ENCODE measurements at places on chromosomes 5 and 9. TPM values are rescaled to one million over a fixed set of nuclear protein-coding genes. Genes with fewer than 3 reads are reported as not detected.

Gene IDNK
- not detected for total RNA-seq

DNA sequence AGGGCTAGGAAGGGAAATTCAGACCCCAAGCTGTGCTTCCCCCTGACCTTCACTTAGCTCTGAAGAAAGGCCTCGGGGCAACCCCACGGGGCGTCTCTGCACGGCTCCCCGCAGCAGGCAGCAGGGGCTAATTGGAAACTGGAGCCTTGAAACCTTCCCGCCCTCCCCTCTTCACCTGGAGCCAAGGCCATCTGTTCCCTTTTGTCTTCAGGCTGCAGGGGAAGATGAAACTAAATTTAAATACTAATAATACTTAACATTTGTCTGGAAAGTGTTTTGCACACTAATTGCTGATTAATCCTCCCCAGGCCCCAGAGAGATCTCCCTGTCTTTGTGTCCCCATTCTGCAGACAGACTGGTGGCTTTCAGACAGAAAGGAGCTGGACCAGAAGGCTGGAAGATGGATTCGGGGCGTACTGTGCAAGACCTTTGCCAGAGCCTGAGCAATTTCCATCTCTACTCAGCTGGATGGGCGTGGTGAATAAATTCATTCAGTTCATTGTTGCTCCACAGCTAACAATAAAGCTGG lies 34.1 kb upstream of the CPLX2 start:
- H3K36me3 ChIP-seq = no peaks in the 10 kb centered on the region
- no peaks in the 10 kb centered on the region for H3K4me1 ChIP-seq
- no peak for DNase-seq
- H3K27me3 ChIP-seq = no peaks in the 10 kb centered on the region
- H3K4me3 ChIP-seq = no peak overlapping the region
- H3K27ac ChIP-seq = no peak overlapping the region

GRCh38 chr9:133579601-133580418 lies 29.4 kb downstream of the FAM163B start:
- no peak for DNase-seq
- H3K27ac ChIP-seq = no peak overlapping the region
- H3K4me3 ChIP-seq = no peak overlapping the region
- no peaks in the 10 kb centered on the region for H3K36me3 ChIP-seq

Gene PRUNE2
- 200 TPM for total RNA-seq

Gene HK3
- total RNA-seq = 4.4 TPM

DNA sequence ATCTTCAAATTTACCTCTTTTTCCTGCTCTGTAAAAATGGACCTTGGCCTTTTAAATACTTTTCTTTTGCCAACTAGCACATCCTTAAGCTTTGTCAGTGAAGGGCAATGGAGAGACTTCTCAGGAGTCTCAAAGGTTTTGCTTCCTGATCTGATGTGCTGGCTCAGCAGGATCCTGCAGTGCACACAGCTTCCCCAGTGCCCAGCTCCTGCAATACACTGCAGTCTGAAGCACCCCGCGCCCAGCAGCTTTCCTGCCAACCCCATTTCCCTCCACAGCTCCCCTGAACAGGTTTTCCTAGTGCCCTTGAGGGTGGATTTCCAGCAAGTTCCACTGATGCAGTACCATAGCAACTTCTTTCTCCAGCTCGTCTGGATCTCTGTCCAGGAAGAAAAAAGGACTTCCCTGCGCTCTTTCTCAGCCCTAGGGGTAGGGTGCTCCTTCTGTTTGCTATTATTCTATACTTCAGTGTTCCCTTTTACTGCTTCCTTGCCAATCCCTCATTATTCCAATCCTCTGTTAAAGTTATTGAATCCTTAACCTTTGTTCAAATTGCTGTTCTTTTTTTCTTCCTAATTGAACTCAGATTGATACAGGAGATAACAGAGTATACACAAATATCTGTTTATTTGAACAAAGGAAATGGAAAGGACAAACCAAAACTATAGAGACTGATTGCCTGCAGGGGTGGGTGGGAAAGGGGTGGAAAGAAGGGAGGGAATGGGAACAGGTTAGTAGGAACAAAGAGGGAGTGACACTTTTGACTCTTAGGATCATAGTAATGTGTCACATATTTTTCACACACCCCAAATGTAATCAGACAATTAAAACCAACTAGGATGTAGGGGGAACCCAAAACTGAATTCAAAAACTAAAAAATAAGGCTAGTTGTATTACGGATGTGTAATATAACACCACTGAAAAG lies 8.5 kb downstream of the SNAPC3 start:
- H3K36me3 ChIP-seq = peaks cover 8% of the 10 kb centered on the region
- no peak overlapping the region for H3K27ac ChIP-seq
- no peaks in the 10 kb centered on the region for H3K4me1 ChIP-seq
- DNase-seq = no peak
- H3K27me3 ChIP-seq = no peaks in the 10 kb centered on the region

- no peak overlapping the region for H3K27ac ChIP-seq
- H3K4me3 ChIP-seq = no peak overlapping the region
- H3K36me3 ChIP-seq = no peaks in the 10 kb centered on the region
- H3K27me3 ChIP-seq = no peaks in the 10 kb centered on the region
- no peak for DNase-seq
- no peaks in the 10 kb centered on the region for H3K4me1 ChIP-seq
These were observed 41.6 kb upstream of the CD180 start for GRCh38 chr5:67238191-67238590.

GRCh38 chr9:110048976-110049698 lies 158.8 kb downstream of the C9orf152 start:
- no peaks in the 10 kb centered on the region for H3K36me3 ChIP-seq
- DNase-seq = no peak
- H3K4me1 ChIP-seq = peaks cover 15% of the 10 kb centered on the region
- peak overlapping the region; percentile 70 for H3K27ac ChIP-seq
- peak overlapping the region; percentile 62 for H3K4me3 ChIP-seq

GRCh38 chr5:160048131-160048530 lies 39.2 kb downstream of the TTC1 start:
- H3K27me3 ChIP-seq = no peaks in the 10 kb centered on the region
- no peak for DNase-seq
- H3K4me3 ChIP-seq = no peak overlapping the region
- H3K27ac ChIP-seq = no peak overlapping the region
- peaks cover 46% of the 10 kb centered on the region for H3K36me3 ChIP-seq
- H3K4me1 ChIP-seq = no peaks in the 10 kb centered on the region

Gene SPAG8
- not detected for total RNA-seq

- DNase-seq = no peak
- peak overlapping the region; percentile 87 for H3K27ac ChIP-seq
- H3K4me1 ChIP-seq = peaks cover 3% of the 10 kb centered on the region
- H3K27me3 ChIP-seq = no peaks in the 10 kb centered on the region
- no peaks in the 10 kb centered on the region for H3K36me3 ChIP-seq
- H3K4me3 ChIP-seq = no peak overlapping the region
These were observed 2.5 kb upstream of the SPRY4 start for GRCh38 chr5:142327111-142327842.

- no peaks in the 10 kb centered on the region for H3K4me1 ChIP-seq
- no peaks in the 10 kb centered on the region for H3K36me3 ChIP-seq
- no peaks in the 10 kb centered on the region for H3K27me3 ChIP-seq
These were observed 642 bp downstream of the CSF2 start for GRCh38 chr5:132074091-132074771.

- DNase-seq = no peak
- H3K36me3 ChIP-seq = no peaks in the 10 kb centered on the region
- H3K27ac ChIP-seq = no peak overlapping the region
- H3K4me1 ChIP-seq = no peaks in the 10 kb centered on the region
These were observed 136.2 kb downstream of the TARS1 start for GRCh38 chr5:33576726-33577590.

Gene NTRK2
- 23.8 TPM for total RNA-seq

Gene C7
- 179 TPM for total RNA-seq
